T-helper 1 cell (primary cell): ENCODE measurements at places on chromosomes 3 and 15.

GRCh38 chr15:25939122-25939521, 76.0 kb upstream of the ATP10A start:
- DNase-seq = no peak

DNA sequence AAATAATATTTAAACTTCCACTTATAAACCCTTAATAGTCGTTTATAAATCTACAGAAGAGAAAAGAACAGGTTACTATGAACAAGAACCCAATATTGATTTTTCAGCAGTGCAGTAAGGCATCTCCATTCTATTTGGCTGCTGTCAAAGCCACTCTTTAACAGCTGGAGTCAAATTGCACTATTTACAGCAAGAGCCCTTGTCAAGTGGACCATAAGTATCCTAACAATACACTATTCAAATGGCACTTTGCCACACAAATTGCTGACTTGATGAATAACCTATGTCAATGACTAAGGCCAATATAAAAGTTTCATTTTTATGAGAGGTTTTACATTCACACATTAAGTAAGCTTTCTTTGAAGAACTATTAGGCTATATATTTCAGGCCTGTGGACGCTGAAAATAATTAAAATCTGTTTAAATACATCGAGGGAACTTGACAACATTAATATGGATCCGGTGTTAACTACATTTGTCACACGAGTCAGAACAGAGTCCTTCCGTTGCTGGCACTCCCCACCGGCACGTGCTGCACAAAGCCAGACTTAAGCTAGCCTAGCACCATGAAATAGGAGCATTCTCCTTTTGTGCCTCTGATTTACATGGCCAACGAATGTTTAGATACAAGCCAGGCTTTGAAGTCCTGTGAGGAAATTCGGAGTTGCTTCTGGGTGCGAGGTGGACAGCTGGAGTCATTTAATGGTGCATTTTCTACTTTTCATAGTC, 100.5 kb downstream of the WDR72 start:
- no peak for DNase-seq

DNA sequence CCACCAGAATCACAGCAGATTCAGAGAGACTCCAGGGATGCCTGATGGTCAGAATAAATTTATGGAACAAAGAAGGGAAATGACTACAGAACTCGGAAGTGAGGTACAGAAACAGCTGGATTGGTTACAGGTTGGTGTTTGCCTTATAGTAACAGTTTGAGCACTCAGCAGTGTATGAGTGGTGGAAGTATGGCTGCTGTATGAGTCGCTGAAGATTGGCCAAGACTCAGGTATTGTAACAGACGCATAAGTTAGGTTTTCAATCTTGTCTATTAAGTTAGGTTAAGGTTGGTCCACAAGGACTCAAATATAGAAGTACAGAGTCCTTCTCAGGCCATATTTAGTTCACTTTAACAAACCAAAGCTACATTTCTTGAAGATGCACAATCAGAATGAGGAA, 33.1 kb downstream of the ATP13A5 start:
- no peak for DNase-seq

DNA sequence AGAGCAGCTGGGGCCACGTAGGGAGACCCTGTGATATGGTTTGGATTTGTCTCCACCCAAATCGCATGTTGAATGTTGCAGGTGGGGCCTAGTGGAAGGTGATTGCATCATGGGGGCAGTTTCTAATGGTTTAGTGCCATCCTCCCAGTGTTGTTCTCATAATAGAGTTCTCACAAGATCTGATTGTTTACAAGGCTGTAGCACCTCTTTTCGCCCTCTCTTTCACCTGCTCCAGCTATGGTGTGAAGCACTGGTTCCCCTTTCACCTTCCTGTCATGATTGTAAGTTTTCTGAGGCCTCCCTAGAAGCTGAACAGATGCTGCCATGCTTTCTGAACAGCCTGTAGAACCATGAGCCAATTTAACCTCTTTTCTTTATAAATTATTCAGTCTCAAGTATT, 198.9 kb upstream of the CBLB start:
- DNase-seq = no peak

GRCh38 chr15:83837945-83838571, 184.1 kb downstream of the ADAMTSL3 start:
- no peak for DNase-seq

- no peak for DNase-seq
Observed at GRCh38 chr15:92638291-92638708, 17.3 kb downstream of the FAM174B start.

DNA sequence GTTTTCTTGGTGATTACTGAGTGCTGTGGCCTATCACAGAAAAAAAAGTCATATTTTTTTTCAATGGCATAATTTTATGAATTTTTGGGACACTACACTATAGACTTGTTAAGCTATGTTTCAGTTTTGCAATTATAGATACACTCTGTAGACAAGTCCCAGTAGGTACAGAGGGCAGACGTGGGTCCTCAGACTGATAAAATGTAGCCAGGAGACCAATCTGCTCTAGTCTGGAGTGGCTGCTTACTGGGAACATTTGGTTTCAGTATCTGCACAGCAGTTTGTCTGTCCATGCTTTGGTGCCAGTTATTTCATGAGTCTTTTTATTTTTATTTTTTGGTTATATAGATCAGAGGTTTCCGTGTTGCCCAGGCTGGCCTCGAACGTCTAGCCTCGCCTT, 313.4 kb upstream of the LRRFIP2 start:
- DNase-seq = no peak

GRCh38 chr15:57036352-57036751, 117.9 kb downstream of the TCF12 start:
- DNase-seq = no peak

- no peak for DNase-seq
Observed at GRCh38 chr3:182722907-182723306, 70.4 kb upstream of the ATP11B start.

GRCh38 chr3:76527773-76528172, 512.1 kb upstream of the ROBO2 start:
- DNase-seq = no peak

DNA sequence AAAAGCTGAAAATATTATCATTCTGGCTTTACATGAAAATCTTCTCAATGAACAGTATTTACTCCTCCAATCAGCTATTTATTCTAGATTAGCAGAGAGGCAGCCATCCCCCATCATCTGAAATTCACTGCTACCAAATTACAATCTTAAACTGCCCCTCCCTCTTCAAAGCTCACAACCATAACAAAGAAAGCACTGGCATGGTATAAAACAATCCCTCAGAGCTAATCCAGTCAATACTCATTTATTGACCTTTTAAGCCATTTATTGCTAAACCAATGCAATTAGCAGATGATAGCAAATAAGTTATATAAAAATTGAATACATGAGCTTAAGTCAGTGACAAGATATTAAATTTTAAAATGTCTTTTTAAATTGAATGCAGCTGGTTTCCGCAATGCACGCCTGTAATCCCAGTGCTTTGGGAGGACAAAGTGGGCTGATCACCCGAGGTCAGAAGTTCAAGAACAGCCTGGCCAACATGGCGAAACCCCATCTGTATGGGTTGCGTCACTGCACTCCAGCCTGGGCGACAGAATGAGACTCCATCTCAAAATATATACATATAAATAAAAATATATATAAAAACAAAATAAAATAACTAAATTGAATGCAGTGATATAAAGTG, 12.1 kb downstream of the SLC4A7 start:
- no peak for DNase-seq

DNA sequence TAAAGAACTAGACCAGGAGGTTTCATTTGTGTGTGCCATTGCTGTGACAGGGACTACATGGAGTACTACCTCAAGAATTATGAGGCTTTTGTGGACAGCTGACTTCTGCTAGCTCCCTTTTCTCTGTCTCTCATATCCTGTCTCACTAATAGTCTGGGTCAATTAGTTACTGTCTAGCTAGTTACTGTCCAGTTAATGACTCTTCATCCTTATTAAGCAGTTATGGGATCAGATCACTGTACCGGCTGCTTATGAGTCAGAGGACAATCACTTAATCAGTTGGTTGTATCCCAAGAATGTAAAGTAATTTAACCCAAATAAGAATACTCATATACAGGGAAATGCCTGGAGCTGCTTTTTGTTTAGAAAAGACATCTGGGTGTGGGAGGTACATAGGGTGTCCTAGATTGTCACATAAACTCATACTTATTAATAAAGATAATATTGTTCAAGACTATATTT, 158.0 kb downstream of the CDIN1 start:
- no peak for DNase-seq

DNA sequence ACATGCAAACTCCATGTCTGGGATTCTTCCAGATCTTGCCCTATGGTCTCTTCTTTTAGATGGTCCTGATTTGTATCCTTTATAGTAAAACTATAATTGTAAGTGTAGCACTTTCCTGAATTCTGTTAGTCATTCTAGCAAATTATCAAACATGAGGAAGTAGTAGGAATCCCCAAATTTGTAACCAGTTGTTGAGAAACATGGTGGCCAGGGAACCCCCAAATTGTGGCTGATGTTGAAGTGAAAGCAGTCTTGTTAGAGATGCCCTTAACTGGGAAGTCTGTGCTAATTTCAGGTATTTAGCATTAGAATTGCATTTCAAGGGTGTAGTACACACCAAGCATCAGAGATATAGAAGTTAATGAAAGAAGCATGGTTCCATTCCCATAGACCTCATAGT, 180.4 kb upstream of the STT3B start:
- DNase-seq = no peak

DNA sequence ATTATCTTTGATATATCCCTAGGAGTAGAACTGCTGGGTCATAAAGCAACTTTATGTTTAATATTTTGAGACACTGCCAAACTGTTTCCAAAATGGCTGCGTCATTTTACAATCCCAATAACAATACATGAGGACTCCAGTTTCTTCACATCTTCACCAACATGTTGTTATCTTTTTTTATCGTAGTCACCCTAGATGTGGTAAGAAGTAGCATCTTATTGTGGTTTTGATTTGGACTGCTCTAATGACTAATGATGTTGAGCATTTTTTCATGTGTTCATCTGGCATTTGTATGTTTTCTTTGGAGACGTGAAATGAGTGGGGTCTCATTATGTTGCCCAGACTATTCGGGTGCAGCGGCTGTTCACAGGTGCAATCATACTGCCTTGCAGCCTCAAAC, 83.8 kb downstream of the MAP4 start:
- DNase-seq = no peak

GRCh38 chr3:23035927-23036640, 167.0 kb upstream of the UBE2E2 start:
- no peak for DNase-seq

DNA sequence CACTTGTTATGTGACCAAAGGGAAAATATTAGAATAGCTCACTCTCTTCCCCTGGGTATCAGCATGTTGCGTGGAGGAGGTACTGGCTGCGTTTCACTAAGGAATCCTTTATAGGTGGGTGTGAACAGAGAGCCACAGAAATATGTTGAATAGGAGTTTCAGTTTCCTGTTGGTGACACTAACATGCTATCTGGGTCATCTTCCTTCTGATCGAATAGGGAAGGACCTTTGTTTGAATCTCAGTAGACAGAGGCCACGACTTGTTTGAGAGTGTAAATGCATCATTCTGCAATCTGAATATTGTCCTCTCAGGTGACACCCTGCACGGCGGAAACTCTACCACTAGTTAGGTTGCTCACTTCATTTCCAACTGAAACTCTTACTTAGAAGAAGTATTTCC, 157.9 kb upstream of the SLC2A2 start:
- no peak for DNase-seq

DNA sequence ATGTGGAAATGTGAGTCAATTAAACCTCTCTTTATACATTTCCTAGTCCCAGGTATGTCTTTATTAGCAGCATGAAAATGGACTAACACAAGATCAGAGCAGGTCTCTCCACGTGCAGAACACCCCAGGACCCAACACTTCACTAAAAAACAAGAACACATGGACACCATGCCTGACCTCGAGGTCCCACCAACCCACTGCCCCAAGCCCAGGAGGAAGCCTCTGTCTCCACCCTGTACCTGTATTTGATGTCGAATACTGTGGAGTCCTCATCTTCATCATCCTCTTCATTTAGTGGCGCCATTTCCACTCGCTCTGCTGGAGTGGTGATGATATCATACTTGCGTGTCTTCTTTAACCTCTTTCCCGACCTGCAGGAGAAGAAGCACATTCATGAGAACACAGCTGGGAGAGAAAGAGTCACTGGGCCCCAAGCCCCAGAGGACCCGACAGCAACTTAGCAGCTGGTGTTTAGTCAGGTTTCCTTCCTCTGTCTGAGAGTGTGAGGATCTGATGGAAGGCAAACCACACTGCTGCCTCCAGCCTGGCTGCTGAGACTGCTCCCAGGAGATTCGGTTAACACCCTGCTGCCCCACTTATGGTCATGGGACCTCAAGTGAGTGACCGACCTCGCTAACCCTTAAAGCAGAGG, 25.5 kb downstream of the FAM174B start:
- peak; percentile 9 for DNase-seq

DNA sequence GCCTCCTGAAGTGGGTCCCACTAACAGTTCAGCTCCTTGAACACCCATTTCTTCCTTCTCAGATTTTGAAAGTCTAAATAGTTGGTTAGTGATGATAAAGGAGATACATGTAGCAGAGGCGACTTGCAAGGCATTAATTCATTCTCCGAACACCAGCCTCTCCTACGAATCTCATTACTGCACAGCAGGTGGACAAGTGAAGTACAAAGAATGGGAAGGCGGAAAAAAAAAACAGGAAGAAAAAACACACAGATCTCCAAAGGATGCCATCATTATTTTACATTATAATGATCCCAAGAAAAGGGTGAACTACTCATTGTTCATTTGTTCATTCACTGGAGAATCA, 276.5 kb downstream of the MAGI1 start:
- DNase-seq = no peak

GRCh38 chr3:291646-292436, 95.3 kb downstream of the CHL1 start:
- DNase-seq = no peak

DNA sequence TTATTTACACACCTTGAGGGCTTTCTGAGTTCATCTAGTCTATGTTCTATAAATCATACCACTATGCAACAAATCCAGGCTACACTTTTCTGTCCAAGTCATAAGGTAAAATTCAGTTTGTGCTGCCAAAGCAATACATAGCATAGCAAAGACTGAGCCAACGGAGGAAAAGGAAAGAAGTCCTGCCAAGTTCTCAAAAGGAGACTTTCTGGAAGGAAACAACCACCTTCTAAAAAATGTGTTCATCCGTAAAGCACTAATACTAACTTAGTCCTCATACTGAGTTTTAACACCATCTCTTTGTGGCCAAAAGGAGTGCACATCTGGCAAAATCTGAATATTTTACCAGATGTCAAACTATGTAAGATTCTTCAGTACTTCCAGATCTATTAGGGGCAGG, 620.2 kb downstream of the RBMS3 start:
- DNase-seq = no peak

DNA sequence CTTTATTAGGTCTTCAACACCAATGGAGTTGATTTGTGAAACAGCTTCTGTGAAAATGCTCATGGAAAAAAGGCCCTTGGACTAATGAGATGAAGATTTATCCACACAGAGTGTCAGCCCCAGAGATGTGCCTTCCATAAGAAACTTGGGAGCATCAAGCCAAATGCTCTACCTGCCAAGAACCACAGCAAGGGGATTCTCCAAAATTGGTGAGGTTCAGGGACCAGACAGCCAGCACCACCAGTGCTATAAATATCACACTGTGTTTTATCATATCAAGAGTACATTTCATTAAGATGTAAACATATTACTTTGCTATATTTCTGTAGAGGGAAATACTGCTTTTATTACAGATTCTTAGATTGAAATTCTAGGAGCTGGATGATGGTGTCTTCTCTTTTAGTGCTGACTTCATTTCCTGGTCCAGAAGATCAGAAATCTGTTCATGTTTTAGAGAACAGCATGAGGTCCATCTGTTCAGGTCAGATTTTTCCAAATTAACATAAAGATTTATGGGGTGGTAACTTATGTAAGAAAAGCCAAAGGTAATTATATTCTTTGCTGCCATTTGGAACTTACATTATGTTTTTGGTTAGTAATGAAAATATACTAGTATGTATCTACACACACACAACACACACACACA, 17.7 kb downstream of the SLC35G2 start:
- no peak for DNase-seq
